ENCODE measurements at places on chromosomes 16 and 17. TPM values are rescaled to one million over a fixed set of nuclear protein-coding genes. Genes with fewer than 3 reads are reported as not detected.

HP gene
- polyA plus RNA-seq, result not detected

THUMPD1 gene
- 24.8 TPM for polyA plus RNA-seq

MYH1 gene
- polyA plus RNA-seq, result 0.06 TPM

ITGAX gene
- polyA plus RNA-seq, result 0.66 TPM

DDX52 gene
- polyA plus RNA-seq, result 9.5 TPM

UMOD gene
- polyA plus RNA-seq, result not detected

TAT gene
- polyA plus RNA-seq, result not detected

CACNG1 gene
- not detected for polyA plus RNA-seq

PDE6G gene
- polyA plus RNA-seq, result 4.4 TPM

KRT17 gene
- 0.19 TPM for polyA plus RNA-seq

PRSS8 gene
- 0.05 TPM for polyA plus RNA-seq

CPHXL2 gene
- not detected for polyA plus RNA-seq

GH1 gene
- not detected for polyA plus RNA-seq

CES1 gene
- polyA plus RNA-seq, result not detected

FZD2 gene
- 35.1 TPM for polyA plus RNA-seq

EARS2 gene
- polyA plus RNA-seq, result 37.4 TPM

TBC1D3 gene
- polyA plus RNA-seq, result not detected

ACSM2B gene
- polyA plus RNA-seq, result not detected

METTL26 gene
- 158 TPM for polyA plus RNA-seq

TMEM97 gene
- polyA plus RNA-seq, result 8.6 TPM

ACSF2 gene
- polyA plus RNA-seq, result 49.5 TPM
